ENCODE measurements at places on chromosomes 16 and 17.

DNA sequence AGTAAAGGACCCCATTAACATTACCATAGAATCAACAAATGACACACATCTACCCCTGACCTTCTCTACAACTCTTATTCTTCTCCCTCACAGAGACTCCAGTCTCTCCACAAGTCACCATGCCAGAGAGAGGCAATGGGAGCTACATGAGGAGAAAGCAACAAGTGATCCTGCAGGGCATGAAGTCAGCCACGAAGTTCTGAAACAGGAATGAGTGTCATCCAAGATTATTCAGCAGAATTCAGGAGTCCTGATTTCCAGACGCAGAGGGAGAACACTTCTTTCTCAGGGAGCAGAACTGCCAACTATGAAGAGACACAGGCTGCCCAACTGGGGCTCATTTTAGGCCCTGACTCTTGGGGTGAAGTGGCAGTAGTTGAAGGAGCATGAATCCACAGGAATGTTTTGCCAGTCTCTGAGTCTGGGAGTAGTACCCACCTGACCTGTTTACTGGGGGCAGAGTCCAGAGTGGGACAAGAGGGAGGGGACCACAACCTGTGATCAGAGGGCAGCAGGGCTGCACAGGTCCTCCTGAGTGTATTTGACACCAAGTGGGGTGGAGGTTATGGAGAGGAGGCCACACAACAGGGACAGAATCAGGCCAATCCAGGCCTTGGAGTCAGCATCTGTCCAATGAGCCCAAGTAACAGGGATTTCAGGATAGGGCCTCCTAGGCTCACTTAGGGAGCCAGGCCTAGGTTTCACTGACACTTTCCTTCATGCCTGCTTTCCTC is 2.4 kb upstream of the MTMR4 start:
- DNase-seq, result no peak

DNA sequence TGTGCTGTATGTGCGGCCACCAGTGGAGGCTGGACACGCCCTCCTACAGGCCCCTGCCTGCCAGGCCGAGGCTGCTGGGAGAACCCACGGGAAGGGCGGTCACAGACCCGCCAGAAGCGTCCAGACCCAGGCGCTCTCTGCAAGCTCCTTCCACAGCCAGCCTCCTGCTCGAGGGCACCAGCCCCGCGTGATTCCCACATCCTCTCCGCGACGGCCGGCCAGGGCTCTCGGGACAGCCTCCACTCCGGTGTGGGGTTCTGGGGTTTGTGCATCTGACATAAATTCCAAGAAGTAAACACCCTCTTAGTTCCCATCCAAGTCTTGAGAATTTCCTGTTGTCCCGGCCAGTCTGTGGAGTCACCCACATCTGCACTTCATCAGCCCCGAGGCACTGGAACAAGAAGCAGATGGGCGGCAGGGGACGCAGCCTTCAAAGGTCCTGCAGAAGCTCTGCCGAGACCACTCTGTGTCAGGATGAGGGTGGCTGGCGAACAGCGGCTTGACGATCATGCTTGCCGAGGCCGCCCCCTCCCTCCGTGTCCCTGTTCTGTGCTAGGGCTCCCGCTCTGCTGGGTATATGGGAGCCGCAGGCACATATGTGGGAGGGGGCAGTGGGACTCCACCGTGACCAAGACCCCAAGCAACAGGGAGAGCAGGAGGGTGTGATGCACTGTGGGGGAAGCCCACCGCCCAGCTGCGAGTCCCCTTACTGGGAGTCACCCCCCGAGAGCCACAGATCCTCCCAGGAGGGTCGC is 2.4 kb upstream of the TMEM204 start:
- DNase-seq, result no peak

DNA sequence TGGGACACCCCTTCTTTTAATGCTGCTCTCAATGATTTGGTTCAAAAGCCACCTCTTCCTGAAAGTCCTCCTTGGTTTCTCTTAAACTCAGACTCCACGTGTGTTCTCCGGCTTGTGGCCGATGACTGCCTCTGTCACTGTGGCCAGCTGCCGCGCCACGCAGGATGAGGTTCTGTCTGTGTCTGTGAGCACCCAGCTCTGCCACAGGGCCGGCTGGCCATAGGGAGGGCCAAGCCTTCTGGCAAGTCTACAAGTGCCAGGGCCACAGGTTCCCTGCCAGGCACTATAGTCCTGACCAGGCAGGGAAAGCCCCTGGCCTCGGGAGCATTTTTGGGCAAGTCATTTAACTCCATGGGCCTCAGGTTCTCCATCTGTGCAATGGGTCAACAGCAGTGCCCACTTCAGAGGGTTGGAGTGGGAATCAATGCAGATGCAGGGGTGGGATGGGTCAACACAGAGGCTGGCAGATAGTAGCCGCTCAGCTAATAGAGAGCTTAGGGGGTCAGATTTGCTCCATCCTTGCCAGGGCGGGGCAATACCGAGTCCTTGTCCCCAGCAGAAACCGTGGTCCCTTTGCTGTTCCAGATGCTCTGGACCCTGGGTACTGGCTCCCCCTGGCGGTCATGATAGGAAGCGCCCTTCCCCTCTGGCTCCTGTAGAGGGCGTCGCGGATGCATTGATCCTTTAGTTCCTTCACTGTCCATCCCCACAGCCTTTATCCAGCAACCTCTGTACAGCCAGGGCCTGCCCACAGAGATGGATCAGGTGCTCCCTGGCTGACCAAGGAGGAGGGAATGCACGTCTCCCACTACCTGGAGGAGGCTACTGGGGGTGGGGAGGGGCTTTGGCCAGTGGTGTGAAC is 19.3 kb upstream of the ADGRG3 start:
- peak; percentile 96 for DNase-seq

DNA sequence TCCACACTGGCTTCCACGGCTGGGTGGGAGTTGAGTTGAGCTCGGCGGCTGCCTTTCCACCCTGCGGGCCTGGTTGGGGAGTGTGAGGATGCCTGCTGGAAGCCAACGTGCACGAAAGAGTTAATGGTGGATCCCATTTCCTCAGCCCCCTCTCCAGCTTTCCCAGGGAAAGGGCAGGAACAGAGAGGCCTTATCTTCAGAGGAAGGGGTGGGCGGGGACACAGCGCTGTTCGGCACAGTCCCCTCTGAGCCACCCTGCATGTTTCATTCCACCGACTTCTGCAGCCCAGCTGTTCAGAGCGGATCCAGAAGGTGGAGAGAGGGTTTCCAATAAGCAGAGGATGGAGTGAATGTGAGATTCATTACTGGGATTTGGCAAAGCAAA is 295.3 kb downstream of the SEC14L1 start:
- peak; percentile 86 for DNase-seq

DNA sequence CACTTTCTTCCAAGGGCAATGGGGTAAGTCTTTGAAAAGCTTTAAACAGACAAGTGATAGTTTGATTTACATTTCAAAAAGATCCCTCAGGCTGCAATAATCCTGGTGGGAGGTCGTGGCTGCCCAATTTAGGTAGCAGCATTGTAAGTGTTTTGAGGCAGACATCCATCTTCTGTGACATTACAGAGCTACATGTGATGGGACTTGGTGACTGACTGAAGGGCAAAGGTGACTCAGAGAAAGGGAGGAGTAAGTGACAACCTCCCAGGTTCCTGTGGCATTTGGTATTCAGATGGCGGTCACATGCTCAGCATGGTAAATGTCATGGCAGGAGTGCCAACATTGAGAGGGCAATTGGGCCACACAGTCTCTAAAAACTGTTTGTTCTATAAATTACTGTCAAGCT is 26.5 kb downstream of the STAT3 start:
- no peak for DNase-seq

- no peak for DNase-seq
Observed at GRCh38 chr17:66714046-66715023, 120.6 kb upstream of the CACNG5 start.

- no peak for DNase-seq
Observed at GRCh38 chr16:12600536-12601256, 203.0 kb downstream of the CPPED1 start.

DNA sequence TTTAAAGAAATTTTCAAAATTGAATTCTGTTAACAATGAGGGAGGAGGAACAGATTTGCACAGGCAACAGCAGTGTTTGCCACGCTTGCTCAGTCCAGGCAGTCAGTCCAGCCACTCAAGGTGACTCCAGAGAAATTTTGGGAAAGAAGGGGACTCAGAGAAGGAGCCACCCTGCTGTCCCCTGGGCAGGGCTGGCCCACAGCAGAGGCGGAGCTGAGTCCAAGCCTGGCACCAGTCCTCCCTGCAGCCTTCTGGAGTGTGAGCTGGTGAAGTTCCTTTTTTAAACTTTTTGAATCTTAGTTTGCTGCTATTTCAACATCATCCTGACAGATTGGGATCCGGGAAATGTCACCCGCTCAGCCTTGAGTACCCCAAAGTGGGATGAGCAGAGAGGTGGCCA is 14.5 kb upstream of the SLC47A2 start:
- no peak for DNase-seq

DNA sequence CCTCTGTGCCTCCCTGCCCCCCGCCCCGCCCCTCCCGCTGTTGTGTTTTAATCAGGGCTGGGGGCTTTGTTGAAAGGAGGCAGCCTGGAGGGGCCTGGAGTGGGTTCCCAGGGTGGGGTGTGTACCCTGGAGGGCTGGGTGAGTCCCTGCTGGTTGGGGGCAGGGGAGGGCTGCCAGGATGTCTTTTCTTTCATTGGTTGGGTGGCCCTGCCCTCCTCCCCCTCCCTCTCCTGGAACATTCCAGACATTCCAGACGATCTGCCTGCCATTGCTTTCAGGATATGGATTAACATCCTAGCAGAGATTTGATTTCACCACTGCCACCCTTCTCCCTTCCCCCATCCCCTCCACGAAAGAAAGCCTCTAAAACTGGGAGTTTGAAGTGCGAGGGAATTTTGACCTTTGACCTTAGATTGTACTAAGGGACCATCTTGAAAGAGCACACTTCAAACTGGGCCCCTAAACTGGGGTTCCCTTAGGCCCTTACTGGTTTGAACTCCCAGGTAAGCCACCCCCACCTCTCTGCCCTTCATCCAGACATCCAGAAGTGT is 25.3 kb downstream of the IGF2BP1 start:
- DNase-seq, result peak; percentile 94

- no peak for DNase-seq
Observed at GRCh38 chr16:72791786-72792185, 256.1 kb downstream of the ZFHX3 start.

GRCh38 chr16:5971924-5972323 is 874.3 kb upstream of the EEF2KMT start:
- DNase-seq, result no peak

DNA sequence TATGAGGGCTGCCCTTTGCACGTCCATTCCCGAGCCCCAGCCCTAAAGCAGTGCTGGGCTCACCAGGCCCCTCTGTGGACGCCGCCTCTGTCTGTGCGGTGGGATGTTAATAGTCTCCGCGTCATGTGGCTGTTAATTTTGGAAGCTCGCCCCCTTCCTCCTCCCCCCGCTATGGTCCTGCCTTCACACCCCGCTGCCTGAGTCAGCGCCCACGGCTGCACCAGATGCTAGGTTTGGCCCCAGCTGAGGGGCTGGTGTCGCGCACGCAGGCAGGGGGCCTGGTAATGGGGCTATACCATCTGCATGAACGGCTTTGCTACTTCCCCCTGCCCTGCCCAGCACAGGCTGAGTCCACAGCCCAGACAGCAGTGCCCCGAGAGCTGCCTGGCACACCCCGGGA is 4.1 kb upstream of the SSTR5 start:
- no peak for DNase-seq

DNA sequence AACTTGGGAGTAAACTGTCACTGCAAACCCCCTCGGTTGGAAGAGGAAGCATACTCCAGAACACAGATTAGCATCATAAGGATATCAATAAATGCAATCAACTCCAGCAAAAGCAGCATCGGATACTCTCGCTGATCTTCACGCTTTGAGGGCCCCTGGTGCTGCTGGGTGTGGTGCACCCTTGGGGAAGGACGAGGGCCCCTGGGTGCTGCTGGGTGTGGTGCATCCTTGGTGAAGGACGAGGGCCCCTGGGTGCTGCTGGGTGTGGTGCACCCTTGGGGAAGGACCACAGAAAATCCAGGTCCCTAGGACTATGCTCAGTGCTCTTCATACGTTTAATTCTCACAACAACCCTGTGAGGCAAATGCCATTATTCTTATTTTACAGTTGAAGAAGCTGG is 54.2 kb downstream of the VPS53 start:
- DNase-seq, result no peak

DNA sequence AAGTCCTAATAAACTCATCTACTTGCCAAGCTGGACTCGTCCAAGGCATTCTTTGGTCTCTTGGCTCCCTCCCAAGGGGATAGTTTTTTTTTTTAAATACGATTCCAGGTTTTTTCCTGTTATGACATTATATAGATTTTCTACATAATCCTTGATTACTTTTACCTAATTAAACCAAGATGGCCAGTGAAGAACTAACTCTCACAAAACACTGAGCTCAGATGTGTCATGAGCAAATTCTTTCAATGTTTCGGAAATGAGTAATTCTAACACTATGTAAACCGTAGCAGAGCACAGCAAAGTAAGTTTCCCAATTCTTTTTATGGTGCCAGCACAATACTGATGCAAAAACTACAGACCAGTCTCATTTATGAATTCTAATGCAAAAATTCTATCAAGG is 1.8 kb downstream of the ZNF23 start:
- no peak for DNase-seq

GRCh38 chr17:75032720-75033280 is 14.0 kb downstream of the ATP5PD start:
- no peak for DNase-seq

- DNase-seq, result no peak
Observed at GRCh38 chr17:64533784-64534183, 27.0 kb downstream of the CEP95 start.

- DNase-seq, result no peak
Observed at GRCh38 chr17:32523827-32524552, 37.2 kb downstream of the CDK5R1 start.

GRCh38 chr17:41988418-41988817 is 21.8 kb downstream of the CNP start:
- DNase-seq, result no peak

DNA sequence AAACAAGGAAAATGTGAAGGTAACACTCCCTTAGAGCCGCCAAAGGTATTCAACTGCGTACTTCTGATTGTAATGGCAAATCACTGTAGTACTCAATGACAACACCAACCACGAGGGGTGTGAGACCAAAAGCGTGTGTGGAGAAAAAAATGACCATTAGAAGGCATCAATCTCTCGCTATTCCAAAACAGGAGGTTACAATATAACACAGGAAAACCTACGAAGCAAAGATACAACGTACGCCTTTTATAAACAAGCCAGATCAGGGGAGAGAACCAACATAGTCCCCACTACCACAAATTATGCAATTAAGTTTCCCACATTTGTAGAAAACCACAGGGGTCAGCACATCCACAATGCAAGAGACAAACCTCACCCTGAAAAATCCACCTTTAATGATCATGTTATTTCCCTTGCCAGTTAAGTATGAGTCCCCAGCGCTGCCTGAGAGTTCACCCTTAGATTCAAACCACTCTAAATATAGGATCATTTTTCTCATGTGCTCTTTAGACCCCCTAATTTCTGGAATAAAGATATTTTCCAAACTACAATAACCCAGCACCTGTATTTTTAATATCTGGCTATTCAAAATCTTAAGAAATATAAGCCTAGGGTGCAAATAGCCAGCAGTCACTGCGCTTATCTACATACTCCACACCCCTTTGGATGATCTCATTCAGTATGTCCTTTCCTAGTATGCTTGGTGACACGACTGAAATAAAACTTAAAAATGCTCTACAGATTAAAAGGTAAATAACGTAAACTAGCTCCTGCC is 12.4 kb downstream of the TEX14 start:
- no peak for DNase-seq

Data from H7 (cell line).